ENCODE measurements at places on chromosomes 12 and 14. TPM values are rescaled to one million over a fixed set of nuclear protein-coding genes. Genes with fewer than 3 reads are reported as not detected.

HPD gene
- not detected for total RNA-seq

OR4K15 gene
- not detected for total RNA-seq

MMP19 gene
- total RNA-seq, result 1.3 TPM

SCN8A gene
- total RNA-seq, result 0.23 TPM

KCNMB4 gene
- 0.67 TPM for total RNA-seq

PABPN1 gene
- 196 TPM for total RNA-seq

SLCO1A2 gene
- total RNA-seq, result not detected

GRCh38 chr14:49405291-49405690 is 180.9 kb downstream of the RPS29 start:
- DNase-seq, result no peak

- no peak for DNase-seq
Observed at GRCh38 chr14:78705989-78706388, 535.8 kb downstream of the NRXN3 start.

GRCh38 chr12:129312048-129312447 is 458.8 kb downstream of the GLT1D1 start:
- no peak for DNase-seq

GRCh38 chr14:30054201-30054600 is 126.6 kb upstream of the PRKD1 start:
- no peak for DNase-seq

GRCh38 chr12:42124764-42125387 is 19.8 kb downstream of the GXYLT1 start:
- no peak for DNase-seq

DNA sequence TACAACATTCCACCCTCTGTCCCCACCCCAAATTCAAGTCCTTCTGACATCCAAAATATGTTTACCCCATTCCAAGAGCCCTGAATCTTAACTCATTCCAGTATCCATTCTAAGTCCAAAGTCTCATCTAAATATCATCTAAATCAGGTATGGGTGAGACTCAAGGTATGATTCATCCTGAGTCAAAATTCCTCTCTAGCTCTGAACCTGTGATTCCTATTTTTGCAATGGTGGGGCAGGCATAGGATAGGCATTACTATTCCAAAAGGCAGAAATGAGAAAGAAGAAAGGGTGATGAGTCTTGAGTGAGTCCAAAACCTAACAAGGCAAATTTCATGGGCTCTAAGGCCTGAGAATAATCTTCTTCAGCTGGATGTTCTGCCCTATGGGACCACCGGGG is 140.3 kb upstream of the FAR2 start:
- no peak for DNase-seq

DNA sequence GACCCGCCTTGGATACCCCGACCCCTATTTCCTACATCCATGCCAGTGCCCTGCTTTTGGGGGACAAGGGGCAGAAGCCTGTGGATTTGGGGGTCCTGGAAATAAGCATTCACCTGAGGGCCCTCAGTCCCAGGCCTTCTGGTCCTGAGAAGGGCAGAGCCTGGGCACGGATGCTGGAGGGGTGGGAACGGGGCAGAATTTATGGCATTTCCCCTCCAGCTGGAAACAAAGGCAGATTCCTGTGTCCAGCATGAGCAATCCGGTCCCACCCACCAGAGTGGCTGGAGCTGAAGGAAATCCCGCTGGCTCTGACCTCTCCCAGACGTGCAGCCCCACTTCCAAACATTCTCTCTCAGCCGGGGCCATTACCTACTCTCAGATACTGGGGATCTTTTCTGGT is 9.3 kb downstream of the ANKRD33 start:
- DNase-seq, result no peak

DNA sequence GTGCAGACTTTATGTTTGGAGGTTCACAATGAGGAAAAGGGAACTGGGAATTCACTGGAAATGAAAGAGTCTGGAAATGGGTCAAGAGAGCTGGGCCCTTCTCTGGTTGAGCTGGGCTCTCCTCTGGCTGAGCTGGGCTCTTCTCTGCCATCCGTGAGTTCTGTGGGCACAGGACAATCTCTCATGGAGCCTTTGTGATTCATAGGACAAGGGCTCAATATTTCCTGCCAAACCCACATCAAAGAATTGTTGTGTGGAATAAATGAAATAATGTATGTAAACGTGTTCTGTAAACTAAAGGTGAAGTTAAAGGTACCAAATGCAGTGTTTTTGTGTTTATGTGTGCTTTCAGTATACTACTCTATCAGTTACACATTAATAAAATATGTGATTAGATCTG is 95.5 kb upstream of the OVCH1 start:
- no peak for DNase-seq

DNA sequence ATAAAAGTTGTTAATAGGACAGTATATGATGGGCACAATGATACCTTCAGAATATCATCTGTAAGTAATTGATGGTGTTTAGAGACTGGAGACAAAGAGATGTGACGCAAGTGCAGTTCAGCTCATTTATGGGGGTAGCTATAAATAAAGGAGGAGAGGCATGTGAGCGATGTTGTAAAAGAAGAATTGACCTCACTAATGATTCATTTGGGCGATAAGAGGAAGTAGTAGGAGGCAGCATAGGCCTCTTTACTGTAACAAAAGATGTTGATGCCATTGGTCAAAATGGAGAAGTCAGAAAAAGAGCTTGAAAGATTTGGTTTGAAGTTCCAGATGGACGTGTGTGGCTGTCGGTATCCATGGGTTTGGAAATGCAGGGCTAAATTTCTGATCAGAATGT is 70.0 kb downstream of the FLRT2 start:
- no peak for DNase-seq

GRCh38 chr14:29925101-29925722 is 2.4 kb downstream of the PRKD1 start:
- no peak for DNase-seq

GRCh38 chr14:53996041-53996440 is 39.4 kb upstream of the BMP4 start:
- no peak for DNase-seq

DNA sequence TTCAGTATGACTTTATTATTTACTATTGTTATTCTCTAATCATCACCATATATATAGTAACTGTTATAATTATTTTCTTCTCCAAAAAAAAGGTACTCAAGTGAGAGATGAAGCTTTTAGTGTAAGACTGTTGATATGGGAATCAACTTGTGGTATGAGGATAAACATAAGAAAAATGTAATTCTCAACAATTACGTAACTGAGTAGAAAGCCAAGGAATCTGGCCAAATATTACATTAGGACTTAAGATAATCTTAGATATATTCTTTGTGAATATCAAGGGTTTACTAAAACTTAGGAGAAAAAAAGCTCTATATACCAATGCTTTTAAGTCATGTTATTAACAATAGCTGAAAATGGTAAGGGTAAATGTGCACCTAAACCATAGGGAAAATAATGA is 13.3 kb downstream of the SENP1 start:
- DNase-seq, result no peak

DNA sequence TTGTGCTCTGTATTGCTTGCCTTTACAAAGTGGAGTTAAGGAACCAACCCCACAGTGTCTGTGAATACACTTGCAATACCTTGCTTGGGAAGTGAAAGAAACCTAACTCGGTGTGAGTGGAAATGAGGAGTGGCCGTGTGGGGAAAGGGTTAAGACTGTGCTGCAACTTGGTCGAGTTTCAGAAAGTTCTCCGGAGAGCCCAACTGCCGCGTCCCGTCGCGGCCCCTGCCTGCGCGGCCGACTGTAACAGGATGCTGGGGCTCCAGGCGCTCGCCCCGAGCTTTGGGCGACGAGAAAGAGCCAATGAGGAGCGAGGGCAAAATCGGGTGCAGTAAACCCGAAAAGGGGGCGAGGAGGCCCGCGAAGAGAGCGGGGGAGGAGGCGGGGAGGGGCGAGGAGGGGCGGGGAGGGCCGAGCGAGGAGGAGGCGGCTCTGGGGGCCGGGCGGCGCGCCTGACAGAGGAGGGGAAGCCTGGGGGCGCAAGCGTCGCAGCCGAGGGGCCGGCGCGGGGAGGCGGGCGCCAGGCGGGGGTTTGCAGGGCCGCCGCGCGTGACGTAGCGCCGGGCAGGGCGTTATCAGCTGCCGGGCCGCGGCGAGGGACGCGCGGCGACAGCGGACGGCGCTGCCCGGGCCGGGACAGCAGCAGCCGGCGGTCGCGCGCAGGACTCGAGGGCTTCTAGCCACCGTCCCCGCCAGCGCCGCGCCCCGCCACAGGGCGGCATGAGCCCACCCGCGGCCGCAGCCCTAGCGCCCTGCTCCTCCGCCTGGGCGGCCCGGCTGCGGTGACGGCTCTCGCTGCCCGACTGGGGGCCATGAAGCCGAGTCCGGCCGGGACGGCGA is at the start of gene DACT1:
Gene DACT1, plus strand, starts transcription at position 572 of the 840 bp plus-strand sequence. Its CDS starts 241 bp downstream, at position 813.
- peak; percentile 18 for DNase-seq

Data from CD4-positive, alpha-beta memory T cell (primary cell).